Spinal cord (tissue), 10 donors: ENCODE measurements at places on chromosomes 12 and 14. TPM values are rescaled to one million over a fixed set of nuclear protein-coding genes. Genes with fewer than 3 reads are reported as not detected.

Gene SYNDIG1L
- polyA plus RNA-seq, result 16.6 TPM

Gene ST8SIA1
- polyA plus RNA-seq, result 41.9 TPM

Gene SLCO1C1
- 14.9 TPM for polyA plus RNA-seq

Gene AKAP5
- polyA plus RNA-seq, result 6.8 TPM

Gene TAS2R7
- polyA plus RNA-seq, result not detected

Gene C12orf54
- polyA plus RNA-seq, result 1.1 TPM
